ENCODE measurements at places on chromosomes 7 and 10.

GRCh38 chr10:51075043-51075872 lies 971 bp downstream of the PRKG1 start:
- no peak for DNase-seq

- no peak for DNase-seq
Measured at GRCh38 chr7:32251659-32252058, 181.5 kb upstream of the PDE1C start.

GRCh38 chr10:106033065-106033464 lies 1131.4 kb downstream of the SORCS1 start:
- no peak for DNase-seq

GRCh38 chr7:67823345-67823744 lies 826.7 kb downstream of the TYW1 start:
- no peak for DNase-seq

DNA sequence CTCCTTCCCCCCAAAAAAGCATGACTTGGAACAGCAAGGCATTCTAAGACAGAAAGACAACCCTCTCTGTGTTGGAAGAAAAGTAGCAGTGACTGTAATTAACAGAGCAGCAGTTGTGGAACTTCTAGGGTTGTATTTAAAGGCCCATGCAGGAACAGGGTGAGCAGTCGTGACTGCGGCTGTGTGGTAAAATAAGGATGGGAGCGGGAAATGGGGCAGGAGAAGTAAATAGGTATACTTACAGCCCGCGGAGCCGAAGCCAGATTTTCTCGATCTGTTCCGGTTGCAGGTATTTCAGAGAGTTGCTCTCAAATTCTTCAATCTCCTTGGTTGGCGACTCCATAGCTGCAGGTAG lies 179 bp downstream of the PDE1C start:
- no peak for DNase-seq

- DNase-seq = no peak
Measured at GRCh38 chr10:63518690-63519288, 2.4 kb upstream of the REEP3 start.

DNA sequence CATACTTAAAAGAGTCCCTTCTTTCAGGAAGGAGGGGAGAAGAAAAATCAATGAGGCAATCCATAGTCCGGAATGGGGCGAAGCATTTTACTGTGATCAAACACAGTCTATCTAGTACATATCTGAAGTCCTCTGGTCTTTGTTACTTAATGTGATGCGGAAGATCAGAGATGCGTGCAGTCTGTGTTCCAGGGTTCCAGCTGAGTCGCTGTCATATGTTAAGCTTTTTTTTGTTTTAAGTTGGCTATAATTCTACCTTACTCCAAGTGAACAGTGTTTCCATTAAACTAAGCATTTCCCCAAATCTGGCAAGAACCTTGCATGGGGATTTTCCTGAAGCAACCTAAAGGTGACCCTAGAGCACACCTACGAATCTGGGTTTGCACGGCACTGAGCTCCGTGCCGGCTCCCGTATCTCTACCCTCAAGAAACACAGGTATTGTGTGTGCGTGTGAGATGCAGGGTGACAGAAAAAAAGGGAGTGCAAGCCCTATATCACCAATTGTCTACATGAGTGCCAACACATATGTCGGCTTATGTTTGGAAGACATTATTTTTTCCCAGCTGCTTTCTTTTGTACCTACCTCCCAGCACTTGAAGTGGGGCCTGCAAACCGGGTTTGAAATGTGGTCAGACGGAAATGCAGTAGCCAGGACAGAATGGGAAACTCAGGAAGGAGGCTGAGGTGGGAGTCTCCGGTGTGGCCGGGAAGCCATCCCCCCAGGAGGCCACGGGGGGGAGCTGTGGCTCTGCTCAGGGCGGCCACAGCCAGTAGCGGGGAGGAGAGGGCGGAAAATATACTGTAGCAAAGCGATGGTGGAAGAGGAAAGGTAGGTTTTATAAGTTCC lies 435.8 kb upstream of the MGMT start:
- DNase-seq = peak; percentile 57

DNA sequence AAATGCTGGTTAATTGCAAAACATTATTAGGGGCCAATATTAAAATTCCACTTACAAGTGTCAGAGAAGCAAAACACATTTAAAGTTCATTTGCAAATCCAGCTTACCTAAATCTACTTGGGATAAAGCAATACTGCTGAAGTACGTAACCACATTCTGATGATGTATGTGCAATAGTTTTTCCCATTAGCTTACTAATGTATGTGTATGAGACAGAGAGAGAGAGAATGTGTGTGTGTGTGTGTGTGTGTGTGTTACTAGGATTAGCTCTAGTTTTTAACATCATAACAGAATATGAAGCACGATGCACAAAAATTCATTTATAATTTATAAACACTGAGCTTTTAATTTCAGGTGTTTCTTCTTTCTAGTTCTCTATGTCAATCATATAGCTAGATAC lies 1074.2 kb upstream of the C7orf33 start:
- no peak for DNase-seq

GRCh38 chr10:77386365-77386764 lies 251.2 kb downstream of the KCNMA1 start:
- no peak for DNase-seq

- DNase-seq = no peak
Measured at GRCh38 chr10:113291413-113291812, 261.4 kb upstream of the HABP2 start.

DNA sequence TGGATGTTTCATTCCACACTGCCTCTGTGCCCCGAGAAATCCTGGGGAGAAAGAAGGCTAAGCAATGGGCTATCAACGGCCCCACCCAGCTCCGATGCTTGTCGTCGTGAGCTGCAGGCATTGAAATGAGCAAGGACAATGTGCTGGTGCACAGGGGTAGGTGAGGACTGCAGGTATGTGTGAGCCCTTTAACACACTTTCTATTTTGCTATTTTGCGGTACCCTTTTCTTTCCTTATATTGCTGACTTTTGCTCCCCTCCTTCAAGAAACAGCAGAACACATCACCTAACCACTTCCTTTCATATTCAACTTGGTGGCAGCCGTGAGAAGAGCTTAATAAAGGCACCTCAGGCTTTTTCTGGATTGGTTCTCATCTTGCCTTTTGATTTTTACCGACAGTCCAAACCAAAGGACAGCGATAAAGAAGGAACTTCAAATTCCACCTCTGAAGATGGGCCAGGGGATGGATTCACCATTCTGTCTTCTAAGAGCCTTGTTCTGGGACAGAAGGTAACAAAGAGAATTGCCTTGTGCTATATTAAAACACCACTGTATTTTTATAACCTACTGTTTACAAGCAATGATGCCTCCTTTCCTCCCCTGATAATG lies 39.2 kb downstream of the AIFM2 start:
- DNase-seq = no peak

DNA sequence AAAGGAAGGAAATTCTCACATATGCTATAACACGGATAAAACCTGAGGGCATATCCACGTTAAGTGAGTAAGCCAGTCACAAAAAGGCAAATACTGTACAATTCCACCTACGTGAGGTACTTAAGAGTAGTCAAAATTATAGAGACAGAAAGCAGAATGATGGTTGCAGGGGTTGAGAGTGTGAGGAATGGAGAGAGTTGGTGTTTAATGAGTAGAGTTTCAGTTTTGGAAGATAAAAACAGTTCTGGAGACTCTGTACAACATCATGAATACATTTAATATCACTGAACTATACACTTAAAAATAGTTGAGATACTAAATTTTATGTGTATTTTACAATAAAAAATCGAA lies 95.1 kb downstream of the SNX13 start:
- DNase-seq = no peak

- DNase-seq = no peak
Measured at GRCh38 chr7:26055241-26055640, 96.8 kb upstream of the NFE2L3 start.

- DNase-seq = peak; percentile 31
Measured at GRCh38 chr7:37052705-37053104, 328.4 kb upstream of the AOAH start.

DNA sequence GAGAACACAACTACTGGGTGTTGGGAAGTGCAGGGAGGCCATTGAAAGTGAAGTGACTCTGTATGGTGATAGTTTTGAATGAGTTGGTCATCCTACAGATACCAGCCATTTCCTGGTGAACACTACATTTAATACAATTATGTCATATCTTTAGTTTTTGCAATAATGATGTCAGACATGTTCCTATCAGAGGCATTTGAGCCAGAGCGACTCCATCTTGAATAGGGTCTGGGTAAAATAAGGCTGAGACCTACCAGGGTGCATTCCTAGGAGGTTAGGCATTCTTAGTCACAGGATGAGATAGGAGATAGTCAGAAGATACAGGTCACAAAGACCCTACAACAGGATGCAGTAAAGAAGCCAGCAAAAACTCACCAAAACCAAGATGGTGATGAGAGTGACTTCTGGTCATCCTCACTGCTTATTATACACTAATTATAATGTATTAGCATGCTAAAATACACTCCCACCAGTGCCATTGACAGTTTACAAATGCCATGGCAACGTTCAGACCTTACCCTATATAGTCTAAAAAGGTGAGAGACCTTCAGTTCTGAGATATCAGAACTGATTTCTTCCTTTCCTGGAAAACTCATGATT lies 28.2 kb downstream of the ADK start:
- no peak for DNase-seq

- no peak for DNase-seq
Measured at GRCh38 chr7:74583630-74584029, 73.9 kb upstream of the GTF2I start.

DNA sequence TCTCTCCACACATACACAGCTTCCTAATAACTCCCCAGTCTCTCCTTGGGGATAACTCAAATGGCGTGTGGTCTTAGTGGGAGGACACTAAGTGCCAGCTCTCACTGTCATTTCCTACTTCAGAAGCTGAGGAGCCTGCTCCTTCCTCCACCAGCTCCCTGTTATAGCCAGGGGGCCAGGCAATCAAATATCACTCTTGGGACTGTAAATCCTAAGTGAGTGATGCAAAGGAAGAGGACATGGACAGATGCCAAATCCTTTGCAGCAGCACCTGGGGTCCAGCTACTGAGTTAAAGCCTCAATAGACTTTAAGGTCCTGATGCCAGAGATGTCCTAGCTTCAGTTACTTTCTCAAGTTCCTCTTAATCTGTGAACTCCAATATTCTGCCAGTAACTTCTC lies 34.1 kb downstream of the SEM1 start:
- DNase-seq = no peak

DNA sequence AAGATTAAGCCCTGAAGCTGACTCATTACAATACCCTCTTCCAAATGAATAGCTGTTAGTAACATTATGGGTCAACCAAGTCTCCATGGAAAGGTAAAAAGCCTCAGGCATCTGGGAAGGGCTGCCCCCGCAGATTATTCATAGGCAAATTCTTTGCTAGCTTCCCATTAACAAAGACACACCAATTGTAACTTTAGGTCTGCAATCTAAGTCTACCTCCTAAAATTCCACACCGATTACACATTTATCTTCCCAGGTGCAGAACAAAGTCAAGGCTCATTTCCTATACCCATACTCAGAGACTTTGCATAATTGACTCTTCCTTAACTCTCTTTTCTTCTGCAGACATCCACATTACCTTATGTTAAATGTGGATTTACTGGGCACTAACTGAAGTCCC lies 826.3 kb upstream of the MBL2 start:
- no peak for DNase-seq

DNA sequence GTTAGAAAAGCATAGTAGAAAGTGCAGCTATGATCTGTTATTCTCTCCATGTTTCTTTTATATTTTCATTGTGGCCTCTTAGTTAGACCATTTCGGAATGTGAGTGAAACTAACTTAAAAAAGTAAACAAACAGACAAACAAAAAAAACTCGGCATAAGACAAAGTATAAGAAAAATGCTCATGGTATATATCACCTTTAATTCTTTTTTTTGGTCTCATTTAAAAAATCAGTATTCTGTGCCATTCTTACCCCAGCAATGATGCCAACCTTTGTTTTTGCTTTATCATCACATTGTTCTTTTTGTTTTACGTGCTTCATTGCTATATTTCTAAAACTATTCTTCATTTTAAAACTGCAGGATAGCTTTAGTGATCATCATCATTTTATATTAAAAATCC lies 2.8 kb upstream of the TMEM229A start:
- no peak for DNase-seq

DNA sequence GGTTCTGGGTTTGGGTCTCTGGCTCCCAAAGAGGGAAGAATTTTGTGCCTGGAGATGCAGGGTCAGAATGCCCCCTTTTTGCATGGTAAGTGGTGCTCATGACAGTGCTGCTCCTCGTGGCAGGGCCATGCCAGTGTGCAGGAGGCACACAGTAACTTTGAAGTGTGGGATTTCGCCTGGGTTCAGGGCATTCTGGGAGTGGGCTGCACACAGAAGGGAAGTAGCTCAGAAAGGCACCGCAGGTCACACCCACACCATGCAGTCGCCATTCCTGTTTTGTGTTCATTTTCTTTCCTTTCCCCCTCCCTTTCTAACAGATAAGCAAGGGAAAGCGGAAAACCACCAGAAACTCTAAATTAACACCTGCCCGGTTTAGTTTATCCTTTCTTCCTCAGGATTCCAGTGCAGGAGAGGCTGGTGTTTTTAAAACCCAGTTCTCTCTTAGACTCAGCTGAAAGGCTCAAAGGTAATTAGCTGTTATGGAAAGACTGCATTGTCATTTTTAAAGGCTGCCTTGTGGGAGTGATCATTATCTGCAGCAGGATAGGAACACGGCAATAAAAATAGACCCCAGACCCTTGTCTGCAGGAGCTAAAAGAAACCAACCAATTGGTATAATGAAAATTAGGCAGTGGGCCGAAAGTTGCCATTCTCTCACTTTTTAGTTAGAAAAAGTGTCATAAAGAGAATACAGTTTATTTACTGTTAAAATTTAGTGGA lies 50.2 kb downstream of the EEPD1 start:
- DNase-seq = no peak

Data from left renal cortex interstitium (tissue), 4 donors.